ENCODE measurements at places on chromosomes 11 and 22.

DNA sequence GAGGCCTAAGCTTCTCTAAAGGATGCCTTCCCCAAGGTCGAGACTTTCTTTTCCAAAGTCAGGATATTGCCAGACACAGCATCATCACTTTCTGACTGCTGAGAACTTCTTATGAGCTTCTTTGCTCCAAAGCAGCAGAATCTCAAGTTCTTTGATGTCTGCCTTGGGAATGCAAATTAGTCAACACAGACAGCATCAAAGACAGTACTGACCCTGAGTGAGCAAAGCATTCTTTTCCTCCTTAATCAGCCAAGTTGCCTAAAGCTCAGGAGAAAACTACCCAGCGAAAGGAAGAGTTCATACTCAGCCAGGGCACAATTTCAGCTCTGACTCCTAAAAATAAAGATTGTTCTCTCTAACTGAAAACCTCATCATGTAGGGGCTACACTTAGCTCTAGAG lies 98.0 kb downstream of the SLC36A4 start:
- DNase-seq, result no peak

DNA sequence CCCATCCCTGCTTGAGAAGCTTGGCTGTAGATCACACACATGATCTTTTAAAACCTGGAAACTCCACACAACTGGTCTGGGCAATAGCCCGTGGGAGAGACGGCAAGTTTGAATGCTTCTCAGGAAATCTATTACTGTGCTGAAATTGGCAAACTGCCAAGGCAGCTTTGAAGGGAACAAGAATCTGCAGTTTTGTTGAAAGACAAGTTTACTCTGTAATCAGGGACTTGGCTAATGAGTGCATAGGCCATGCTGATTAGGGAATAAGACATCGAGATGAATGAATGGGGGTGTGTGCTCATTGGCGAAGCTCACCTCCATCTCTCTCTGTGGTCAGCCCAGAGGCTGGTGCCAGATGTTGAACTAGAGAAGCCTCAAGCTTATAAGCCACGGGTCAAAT lies 218.8 kb downstream of the HIPK3 start:
- no peak for DNase-seq

DNA sequence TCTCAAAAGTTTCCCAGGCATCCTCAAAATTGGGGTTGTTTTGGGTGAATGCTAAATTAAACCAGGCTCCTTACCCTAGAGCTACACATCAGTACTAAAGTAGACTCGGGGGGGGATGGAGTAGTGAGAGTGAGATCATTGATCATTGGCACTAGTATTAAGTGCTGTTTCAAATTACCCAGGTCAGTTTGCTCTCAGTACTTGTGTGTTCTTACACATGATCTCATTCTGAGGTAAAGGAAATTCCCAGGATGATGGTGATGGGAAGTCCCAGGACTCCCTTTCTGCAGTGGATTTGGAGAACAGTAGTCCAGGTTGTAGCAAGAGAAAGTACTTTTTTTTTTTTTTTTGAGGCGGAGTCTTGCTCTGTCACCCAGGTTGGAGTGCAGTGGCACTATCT lies 12.5 kb downstream of the RBM4 start:
- no peak for DNase-seq

DNA sequence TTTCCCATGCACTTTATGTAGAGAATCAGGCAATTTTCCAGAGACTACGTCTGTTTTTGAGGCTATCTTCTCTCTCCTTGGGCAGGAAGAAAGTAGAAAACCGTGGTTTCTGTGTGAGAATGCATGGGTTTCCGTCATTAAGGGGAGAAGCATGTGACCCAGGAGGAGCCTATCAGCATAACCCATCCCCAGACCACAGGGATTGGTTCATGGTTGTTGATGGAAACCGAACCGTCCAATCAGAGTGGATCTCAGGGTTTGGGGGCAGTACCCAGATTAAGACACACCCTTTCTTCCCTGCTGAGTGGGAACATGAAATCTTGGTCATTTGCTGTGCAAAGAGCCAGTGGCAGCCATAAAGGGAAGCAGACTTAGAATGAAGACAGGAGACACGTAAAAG lies 517.8 kb downstream of the MN1 start:
- no peak for DNase-seq

DNA sequence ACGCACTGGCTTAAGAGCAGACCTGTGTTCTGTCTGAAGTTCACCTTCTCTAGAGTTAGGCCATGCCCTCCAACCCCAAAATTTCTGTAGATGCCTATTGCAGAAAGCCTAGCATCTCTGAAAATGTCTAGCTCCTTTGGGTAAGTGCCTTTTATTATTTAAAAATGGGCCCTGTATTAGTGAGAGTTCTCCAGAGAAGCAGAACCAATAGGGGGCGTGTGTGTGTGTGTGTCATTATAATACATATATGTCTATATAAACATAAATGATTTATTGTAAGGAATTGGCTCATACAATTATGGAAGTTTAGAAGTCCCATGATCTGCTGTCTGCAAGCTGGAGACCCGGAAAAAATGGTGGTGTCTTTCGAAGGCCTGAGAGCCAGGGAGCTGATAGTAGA lies 144.7 kb downstream of the TTC17 start:
- no peak for DNase-seq

DNA sequence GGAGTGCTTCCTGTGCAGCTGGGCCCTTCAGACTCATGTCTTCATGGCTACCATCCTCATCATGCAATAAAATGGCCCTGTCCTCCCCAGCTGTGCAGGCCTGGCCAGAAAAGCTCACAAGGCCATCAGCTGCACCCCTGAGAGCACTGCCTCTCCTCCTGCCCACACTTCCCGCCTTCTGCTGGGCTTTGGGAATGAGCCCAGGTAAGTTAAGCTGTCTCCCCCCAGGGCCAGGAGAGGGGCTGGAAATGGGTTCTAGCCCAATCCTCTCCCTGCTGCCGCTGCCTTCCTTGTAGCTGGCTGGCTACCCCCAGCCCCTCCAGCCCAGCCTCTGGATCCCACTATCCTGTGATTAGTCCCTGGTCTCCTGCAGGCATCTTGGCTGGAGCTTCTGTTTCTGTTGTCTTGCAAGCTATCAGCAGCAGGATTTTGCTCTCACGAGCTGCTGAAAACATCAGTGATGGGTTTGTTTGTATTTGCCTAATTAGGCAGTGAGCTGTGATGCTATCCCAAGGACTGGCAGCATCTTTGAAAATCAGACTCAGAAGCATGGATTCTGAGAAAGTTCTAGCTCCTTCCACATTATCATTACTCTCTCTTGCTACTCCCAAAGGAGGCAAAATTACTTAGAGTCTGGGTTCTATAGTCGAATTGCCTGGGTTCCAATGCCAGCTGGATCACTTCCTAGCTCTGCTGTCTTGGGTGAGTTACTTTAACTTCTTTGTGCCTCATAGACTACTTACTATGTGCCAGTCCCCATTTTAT lies 168.1 kb downstream of the ST3GAL4 start:
- DNase-seq, result no peak

GRCh38 chr22:27973846-27974245 lies 54.8 kb upstream of the PITPNB start:
- DNase-seq, result no peak

Data from LoVo (cell line).